ENCODE measurements at places on chromosomes 5 and 9.

DNA sequence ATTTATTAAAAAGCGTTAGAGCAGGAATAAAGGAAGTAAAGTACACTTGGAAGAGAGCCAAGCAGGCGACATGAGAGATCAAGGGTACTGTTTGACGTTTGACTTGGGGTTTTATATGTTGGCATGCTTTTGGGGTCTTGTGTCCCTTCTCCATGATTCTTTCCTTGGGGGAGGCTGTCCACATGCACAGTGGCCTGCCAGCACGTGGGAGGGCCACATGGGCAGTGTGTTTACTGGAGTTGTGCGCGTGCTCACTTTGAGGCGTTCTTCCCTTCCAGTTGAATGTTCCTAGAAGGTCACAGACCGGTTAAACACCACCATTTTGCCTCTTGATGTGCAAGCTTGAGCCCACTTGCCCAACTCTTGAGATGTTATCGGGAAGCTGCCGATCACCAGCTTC is 49.5 kb upstream of the ICE1 start:
- DNase-seq: no peak

DNA sequence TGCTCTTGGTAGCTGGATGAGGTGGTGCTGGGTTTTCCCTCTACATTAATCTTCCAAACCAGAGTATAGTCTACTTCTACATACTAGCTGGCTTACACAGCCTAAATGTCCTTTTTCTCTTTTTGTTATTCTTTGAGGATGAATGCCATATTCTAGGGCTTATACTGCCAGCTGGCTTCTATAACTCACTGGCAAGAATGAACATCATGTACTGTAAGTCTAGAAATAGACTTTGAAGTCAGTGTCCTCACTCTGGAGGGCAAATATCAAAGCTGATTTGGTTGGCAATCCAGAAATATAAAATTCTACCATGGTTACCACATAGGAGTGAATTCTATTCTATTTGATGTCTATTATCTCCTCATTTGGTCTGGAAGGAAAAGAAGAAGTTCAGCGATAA is 251.7 kb upstream of the TYRP1 start:
- DNase-seq: no peak

DNA sequence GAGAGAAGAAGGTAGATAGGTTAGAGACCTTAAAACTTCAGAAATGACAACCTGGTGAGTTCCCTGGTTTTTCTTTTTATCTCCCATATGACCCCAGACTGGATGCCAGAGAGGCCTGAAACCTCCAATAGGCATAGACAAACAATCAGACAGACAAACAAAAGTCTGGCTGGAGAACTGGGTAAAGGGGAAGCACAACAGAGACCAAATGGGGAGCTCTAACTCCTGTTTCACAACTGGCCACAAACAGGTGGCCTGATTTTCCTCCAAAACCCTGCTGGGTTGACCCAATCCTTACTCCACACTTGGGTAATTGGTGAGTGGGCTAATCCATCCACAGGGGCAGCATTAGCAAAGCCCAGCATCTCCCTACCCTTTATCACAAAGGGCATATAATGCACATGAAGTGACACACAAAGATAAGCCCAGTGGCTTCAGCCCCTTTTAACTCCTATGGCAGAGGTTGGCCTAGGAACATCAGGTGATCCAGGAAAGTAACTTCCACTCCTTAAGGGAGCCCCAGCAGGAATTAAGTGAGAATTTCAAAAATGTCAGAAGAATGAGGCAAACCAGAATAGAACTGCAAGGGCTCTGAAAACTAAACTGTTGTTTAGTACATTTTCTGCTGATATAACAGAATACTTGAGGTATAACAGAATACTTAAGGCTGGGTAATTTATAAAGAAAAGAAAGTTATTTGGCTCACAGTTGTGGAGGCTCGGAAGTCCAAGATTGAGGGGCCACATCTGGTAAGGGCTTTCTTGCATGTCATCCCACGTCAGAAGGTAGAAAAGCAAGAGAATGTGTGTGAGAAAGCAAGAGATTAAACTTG is 60.9 kb upstream of the ROR2 start:
- DNase-seq: no peak

DNA sequence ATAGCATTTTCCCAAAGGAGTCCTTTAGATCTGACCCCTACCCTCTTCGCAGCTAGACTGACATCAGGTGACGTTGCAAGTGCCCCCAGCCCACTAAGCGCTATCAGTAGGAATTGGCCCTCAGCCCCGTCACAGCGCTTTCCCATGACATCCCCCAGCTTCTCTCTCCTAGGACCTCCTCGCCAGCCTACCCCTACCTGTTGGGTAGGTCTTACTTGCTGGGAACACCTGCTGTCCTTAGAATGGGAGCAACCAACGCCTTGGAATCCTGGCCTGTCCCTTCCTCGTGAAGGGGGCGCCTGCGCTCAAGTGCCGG is 584 bp upstream of the PIP5K1B start:
- no peak for DNase-seq

- DNase-seq: no peak
Measured at GRCh38 chr5:6159832-6160430, 218.4 kb downstream of the MED10 start.

- no peak for DNase-seq
Measured at GRCh38 chr5:16483361-16483760, 17.8 kb upstream of the ZNF622 start.

- no peak for DNase-seq
Measured at GRCh38 chr9:6405371-6405770, 7.6 kb upstream of the UHRF2 start.

- DNase-seq: no peak
Measured at GRCh38 chr5:132872788-132873118, 715 bp upstream of the LEAP2 start.

DNA sequence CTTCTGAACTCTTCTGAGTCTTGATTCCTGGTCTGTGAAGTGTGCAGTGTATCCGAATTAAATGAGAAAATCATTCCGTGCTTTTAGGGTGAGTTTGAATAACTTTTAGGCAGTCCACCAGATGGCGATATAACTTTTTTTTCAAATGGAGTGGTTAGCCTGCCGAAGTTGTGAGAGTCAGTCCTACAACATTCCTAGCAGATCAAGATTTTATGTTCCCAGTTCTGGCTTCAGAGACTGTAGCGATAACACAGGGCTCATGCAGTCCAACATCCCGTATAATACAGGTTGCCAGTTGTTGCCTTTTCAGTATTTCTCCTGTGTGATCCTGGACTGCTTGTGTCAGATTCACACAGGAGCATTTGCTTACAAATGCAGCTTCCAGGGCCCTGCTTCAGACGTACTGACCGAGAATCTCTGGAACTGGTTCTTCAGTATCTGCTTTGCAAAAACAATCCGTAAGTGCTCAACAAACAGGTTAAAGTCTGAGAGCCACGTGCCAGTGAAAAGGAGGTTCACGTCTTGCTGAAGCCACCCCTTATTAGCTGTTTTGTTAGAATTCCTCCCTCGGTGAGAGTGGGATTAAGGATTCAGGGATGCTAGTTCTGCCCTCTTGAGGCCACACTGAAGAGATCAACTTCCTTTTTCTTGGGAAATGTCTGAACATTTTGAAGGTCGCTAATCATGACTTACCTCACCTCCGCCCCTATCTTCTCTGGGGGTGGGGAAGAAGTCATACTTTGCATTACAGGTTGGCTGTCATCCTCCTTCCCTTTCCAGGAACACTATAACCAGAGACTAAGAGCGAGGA is 22.8 kb downstream of the SMIM3 start:
- DNase-seq: no peak

Data from GOT3 (cell line).